ENCODE measurements at places on chromosomes 4 and X.

DNA sequence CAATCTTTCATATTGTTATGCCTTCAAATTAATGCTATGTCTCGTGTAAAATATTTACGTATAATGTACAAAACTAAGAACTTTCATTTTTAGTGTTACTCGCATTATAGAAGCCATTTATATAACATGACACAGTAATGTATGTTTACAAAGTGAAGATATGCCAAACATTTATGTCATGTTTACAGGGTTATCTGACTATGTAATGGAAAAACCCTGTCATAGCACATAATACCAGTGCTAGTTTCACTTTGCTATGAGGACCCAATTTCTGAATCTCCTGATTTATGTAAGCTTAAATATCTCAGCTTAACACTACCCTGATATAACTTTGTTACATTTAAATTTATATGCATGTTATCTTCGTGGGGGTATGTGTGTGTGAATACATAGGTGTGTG lies 233.1 kb downstream of the FAT4 start:
- no peak for DNase-seq

DNA sequence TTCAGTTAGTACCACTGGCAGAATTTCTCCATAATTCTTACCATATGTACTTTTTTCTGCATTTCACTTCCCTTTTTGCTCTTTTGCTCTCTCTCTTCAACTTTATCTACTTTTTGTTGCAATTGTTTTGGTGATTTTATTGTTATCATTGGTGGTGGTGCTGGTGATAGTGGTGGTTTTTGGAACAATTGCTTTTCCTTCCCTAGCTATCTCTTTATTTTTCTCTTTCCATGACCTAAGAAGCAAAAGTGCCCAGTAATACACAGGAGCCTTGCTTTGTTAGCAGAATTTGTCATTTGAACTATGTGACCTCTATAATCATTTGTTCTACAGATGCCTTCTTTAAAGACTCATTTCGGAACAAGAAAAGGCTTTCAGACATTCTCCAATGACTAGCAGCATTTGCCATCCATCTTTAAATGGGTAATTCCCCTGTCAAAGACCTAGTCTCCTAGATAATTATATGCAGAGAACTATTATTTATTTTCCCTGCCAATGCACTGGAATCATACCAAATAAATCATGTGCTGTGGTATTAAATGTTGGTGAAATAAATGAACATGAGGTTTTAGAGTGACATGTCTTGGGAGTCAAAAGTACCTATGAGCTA lies 154.5 kb downstream of the GASK1B start:
- no peak for DNase-seq

GRCh38 chrX:23783589-23784469 lies 856 bp downstream of the SAT1 start:
- DNase-seq = no peak

GRCh38 chr4:94660614-94661013 lies 97.1 kb upstream of the BMPR1B start:
- no peak for DNase-seq

GRCh38 chrX:40987413-40987812 lies 97.8 kb upstream of the USP9X start:
- DNase-seq = no peak

- no peak for DNase-seq
Measured at GRCh38 chr4:124610211-124610610, 102.3 kb downstream of the ANKRD50 start.

DNA sequence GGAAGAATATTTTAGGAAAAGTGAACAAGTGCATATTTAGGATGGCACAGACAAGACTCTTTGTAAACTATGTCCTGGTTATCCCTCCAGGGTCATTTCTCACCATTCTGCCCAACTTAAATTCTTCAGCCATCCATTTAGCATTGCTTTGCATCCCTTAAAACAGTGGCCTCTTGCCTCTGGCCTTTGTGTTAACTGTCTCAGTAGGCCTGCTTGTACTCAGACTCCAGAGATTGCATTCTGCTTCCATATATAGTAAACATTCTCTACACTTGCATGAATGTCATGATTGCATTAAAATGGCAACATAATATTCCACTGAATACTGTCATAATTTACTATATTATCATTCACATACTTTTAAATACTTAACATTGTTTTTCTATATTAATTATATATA lies 43.2 kb downstream of the NR3C2 start:
- no peak for DNase-seq

DNA sequence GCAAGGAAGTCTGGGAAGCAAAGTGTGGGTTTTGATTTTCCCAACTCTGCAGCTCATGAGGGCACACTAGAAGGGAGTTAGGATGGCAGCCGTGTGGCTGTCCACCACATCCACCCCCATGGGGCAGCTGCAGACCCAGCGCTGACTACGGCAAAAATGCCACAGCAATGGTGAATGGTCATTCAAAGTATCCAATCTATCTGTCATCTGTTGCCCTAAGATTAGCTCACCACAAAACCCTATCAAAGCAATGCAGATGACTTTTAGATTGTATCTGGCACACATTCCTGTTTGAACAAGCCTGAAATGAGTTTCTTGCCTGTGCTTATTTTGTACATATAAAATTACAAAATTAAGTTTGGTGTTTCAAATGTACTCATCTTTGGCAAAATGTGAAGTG lies 29.7 kb upstream of the HPSE start:
- DNase-seq = peak; percentile 63

- DNase-seq = no peak
Measured at GRCh38 chrX:129783291-129783713, 3.6 kb downstream of the SASH3 start.

DNA sequence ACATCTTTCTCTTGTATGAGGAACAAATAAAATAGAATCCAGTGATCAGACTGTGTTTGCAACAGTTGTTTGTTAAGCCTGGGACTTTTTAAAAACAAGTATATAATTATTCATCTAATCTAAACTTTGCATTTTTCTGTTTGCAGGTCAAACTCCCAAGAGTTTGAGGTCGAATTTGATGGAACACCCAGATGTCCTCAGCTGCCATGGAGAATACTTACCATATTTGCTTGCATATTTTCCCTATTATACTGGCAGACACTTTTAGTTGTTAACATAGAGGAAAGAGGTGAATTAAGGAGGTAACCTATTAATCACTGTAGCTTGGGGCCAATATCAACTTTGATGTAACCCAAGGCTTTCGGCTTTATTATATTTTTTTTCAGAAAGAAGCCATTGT lies 401.5 kb upstream of the DIPK2B start:
- DNase-seq = no peak

DNA sequence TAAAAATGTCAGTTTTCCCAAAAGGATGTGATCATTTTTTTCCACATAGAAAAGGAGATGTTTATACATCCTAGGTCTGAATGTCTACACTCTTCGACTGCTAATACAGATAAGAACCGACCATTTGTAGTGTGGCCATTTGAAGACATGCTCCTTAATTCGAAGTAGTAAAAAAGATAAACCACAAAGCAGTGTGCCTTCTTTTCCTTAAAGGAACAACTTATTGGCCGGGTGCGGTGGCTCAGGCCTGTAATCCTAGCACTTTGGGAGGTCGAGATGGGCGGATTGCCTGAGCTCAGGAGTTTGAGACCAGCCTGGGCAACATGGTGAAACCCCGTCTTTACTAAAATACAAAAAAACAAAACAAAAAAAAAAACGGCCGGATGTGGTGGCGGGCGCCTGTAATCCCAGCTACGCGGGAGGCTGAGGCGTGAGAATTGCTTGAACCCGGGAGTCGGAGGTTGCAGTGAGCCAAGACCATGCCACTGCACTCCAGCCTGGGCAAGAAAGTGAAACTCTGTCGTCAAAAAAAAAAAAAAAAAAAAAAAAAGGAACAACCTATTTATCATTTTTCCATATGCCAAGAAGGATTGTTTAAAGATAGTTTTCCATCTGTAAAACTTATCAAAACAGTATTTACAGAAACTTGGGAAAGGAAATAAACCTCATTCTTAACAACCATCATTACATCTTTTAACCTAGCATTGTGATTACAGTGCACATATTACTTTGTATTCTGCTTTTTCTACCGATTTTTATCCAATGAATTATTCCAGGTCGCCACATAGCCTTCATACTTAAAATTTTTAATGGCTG lies 2.6 kb downstream of the INTS6L start:
- DNase-seq = no peak

DNA sequence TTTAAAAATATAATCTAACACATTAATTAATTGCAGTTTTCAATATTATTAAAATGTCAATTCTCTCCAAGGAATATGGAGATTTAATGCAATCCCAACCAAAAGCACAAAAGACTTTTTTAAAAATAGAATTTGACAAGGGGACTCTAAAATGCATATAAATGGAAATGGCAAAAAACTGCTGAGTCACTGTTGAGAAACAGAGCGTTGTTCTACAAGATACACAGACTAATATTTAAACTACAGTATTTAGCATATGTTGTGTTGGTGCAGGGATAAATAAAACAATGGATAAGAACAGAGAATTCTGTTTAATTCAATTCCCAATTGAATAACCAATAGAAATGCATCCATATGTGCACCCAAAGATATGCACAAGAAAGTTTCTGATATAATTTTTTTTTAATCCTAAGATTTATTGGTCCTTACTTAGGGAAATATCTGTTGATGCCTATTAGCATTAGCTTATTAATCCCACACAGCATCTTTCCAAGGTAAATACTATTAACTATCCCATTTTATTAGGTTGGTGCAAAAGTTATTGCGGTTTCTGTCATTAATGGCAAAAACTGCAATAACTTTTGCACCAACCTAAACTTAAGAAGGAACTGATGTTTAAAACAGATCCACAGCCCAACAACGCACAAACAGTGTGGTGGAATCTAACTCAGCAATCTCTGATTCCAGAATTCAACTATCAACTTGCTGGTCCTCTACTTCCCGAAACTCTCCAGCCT lies 86.8 kb upstream of the VEGFC start:
- DNase-seq = no peak

DNA sequence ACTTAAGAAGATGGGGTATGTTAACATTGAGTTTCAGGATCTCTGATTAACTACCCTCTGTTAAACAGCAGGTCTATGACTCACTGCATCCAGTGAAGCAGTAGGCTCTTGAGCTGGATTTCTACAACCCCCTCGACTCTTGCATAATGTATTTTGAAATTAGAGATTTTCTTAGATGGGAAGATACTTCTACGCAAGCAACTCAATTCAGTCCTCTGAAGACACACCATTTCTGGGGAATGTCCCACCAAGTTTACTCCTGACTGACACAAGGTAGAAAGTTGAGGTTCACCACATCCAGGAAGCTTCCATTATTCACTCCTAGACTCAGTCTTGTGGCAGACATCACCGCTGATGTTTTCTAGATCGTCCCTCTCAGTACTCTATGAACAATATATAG lies 12.9 kb downstream of the PALLD start:
- peak; percentile 39 for DNase-seq

DNA sequence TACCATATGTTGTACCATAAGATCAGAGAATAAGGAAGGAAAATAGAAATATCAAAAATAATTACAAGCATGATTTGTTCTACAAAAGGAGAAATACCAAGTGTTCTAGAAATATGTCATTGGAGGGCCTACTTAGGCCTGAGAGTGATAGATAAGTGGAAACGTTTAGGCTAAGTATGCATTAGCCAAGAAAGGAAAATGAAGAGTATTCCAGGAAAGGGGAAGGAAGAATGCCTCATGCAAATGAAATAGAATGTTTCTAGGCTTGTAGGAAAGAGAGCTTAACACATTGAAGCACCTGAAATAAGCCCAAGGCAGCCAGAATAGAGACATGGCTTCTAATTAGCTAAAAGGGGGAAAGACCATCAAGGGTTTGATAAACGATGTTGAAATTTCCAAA lies 595.7 kb upstream of the ATOH1 start:
- no peak for DNase-seq

DNA sequence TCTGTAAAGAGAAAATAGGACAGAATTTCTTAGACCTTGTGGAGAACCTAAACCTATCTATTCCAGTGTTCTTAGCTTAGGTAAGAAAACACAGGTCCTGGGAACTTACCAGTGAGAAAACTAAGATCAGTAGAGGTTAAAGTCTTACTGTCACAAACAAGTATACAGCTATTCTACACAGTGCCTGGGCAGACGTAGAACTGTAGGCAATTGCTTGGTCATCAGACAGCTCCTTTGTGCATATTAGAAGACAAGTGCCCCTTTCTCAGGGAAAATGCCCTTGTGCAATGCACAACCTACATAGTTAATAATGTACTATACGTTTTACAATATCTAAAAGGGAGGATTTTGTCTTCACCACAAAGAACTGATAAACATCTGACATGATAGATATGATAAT lies 86.6 kb upstream of the JADE1 start:
- no peak for DNase-seq

- no peak for DNase-seq
Measured at GRCh38 chr4:8647626-8648025, 55.1 kb downstream of the CPZ start.

GRCh38 chr4:143360838-143361625 lies 24.4 kb downstream of the GAB1 start:
- no peak for DNase-seq

DNA sequence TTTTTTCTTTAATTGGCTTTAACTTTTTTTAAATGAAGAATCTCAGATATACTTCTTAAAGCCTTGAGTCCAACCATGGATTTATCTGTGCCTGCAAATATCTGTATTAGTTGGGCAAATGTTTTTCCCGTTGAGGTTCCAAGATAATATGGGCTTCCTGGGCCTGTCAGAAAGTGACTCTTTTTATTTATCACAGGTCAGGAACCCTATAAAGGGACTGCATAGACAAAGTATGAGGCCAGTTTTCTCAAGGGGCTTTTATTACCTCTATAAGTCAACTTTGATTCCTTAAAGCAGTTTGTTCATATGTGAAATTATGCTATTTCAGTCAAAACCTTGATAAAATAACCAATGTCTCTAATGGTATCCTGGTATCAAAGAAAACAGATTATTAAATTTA lies 80.2 kb upstream of the BMP2K start:
- no peak for DNase-seq

DNA sequence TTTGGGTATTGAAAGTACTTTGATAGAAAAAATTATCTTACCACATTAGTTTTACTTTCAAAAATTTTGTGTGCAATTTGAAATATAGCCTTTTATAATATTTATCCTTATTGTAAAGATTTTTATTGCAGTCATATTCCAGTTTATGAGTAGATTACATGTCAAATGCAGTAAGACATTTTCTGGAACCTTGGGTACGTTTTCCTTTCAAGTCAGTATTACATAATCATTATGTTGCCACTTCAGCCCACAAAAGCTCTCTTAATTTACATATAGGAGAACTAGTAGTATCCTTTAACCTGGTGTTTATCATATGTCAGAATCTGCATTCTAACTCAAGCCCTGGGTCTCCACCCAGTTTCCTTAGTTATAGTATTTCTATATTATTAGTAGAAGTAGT lies 98.5 kb downstream of the CENPC start:
- DNase-seq = no peak

DNA sequence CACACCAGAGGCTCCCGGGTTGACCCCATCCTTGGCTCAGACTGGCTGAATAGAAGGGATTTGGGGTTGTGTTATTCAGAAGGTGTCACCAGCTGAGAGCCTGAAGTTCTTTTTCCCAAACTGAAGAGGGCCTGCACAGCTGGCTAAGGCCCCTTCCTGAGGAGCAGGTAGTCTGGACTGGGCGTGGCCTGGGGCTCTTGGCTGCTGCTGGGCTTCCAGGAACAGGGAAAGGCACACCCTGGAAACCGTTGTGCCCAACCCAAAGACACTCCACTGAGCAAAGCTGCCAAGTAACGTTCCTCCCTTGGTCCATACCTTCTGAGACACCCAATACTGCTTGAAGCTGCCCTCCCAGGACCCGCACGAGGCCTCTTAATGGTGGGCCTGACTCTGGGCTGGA lies 8.3 kb upstream of the CXCR3 start:
- DNase-seq = no peak

GRCh38 chr4:80713409-80713808 lies 317.1 kb upstream of the BMP3 start:
- no peak for DNase-seq

All from GF-D8 (cell line).